GM23248 (cell line): ENCODE measurements at places on chromosomes 2 and 18. TPM values are rescaled to one million over a fixed set of nuclear protein-coding genes. Genes with fewer than 3 reads are reported as not detected.

Gene FBXO48
- total RNA-seq = 0.38 and 0.65 TPM in 2 replicates

Gene RAX
- not detected in 2 replicates for total RNA-seq

GRCh38 chr18:12904012-12904516 lies 20.0 kb upstream of the PTPN2 start:
- H3K27me3 ChIP-seq = no peaks in the 10 kb centered on the region
- no peak overlapping the region for H3K4me3 ChIP-seq
- no peak overlapping the region for H3K27ac ChIP-seq
- no peak for DNase-seq

GRCh38 chr2:50955081-50955480 lies 76.9 kb downstream of the NRXN1 start:
- H3K4me3 ChIP-seq = no peak overlapping the region
- no peaks in the 10 kb centered on the region for H3K36me3 ChIP-seq
- H3K27me3 ChIP-seq = no peaks in the 10 kb centered on the region
- H3K4me1 ChIP-seq = no peaks in the 10 kb centered on the region
- no peak overlapping the region for H3K27ac ChIP-seq
- no peak for DNase-seq
